Testis (tissue), 5 donors: ENCODE measurements at places on chromosomes 13 and 19.

GRCh38 chr13:34944751-34945150 is 2.7 kb downstream of the NBEA start:
- no peak for DNase-seq
- no peak overlapping the region for H3K4me3 ChIP-seq
- no peaks in the 10 kb centered on the region for H3K36me3 ChIP-seq
- peaks cover 6% of the 10 kb centered on the region for H3K4me1 ChIP-seq
- no peak overlapping the region for H3K27ac ChIP-seq

- H3K36me3 ChIP-seq = no peaks in the 10 kb centered on the region
- H3K27ac ChIP-seq = no peak overlapping the region
- no peak overlapping the region for H3K4me3 ChIP-seq
- H3K4me1 ChIP-seq = no peaks in the 10 kb centered on the region
Measured at GRCh38 chr13:25901460-25902376, 150.1 kb downstream of the SHISA2 start.

GRCh38 chr19:51030631-51031030 is 4.2 kb downstream of the KLK12 start:
- no peaks in the 10 kb centered on the region for H3K36me3 ChIP-seq
- H3K27ac ChIP-seq = no peak overlapping the region
- H3K27me3 ChIP-seq = no peaks in the 10 kb centered on the region
- no peak for DNase-seq
- H3K4me1 ChIP-seq = peaks cover 22% of the 10 kb centered on the region
- H3K4me3 ChIP-seq = no peak overlapping the region

DNA sequence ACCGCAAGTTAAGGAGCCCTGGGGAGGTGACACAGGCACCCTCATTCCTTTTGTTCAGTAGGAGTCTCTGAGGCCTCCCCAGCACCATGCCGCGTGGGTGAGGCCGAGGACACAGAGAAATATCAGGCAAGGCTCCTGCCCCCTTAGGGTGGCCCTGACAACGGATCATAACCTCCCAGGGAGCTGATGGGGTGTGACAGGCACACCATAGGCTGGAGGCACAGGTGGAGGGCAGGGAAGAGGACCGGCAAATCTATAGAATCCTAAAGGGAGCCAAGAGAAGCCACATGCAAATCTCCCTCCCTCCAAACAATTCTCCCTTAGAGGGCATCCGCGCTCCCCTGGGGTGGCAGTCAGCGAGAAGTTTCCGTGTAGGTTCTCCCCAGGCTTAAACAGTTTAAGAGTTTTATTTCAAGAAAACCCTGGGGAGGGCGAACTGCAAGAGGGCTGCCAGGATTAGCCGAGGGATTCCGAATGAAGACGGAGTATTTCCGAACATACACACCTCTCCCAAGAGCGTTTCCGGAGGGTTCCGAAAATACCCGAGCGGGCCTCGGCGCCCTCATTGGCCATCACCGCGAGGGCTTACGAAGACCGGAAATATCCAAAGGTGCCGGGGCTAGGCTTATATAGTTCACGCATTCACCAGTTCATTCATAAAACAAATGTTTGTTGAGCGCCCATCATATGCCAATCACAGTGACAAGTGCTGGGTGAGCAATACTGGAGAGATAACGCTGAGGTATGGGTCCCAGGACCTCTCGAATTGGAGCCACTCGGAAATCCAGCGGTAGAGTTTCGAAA is 610 bp upstream of the RPL28 start:
- peaks cover 37% of the 10 kb centered on the region for H3K4me1 ChIP-seq
- H3K4me3 ChIP-seq = peak overlapping the region; percentile 92
- H3K36me3 ChIP-seq = no peaks in the 10 kb centered on the region
- no peaks in the 10 kb centered on the region for H3K27me3 ChIP-seq
- DNase-seq = peak; percentile 98

GRCh38 chr19:5801796-5802619 is 2.9 kb upstream of the NRTN start:
- H3K4me3 ChIP-seq = no peak overlapping the region
- no peaks in the 10 kb centered on the region for H3K27me3 ChIP-seq
- peaks cover 47% of the 10 kb centered on the region for H3K4me1 ChIP-seq
- H3K36me3 ChIP-seq = no peaks in the 10 kb centered on the region

DNA sequence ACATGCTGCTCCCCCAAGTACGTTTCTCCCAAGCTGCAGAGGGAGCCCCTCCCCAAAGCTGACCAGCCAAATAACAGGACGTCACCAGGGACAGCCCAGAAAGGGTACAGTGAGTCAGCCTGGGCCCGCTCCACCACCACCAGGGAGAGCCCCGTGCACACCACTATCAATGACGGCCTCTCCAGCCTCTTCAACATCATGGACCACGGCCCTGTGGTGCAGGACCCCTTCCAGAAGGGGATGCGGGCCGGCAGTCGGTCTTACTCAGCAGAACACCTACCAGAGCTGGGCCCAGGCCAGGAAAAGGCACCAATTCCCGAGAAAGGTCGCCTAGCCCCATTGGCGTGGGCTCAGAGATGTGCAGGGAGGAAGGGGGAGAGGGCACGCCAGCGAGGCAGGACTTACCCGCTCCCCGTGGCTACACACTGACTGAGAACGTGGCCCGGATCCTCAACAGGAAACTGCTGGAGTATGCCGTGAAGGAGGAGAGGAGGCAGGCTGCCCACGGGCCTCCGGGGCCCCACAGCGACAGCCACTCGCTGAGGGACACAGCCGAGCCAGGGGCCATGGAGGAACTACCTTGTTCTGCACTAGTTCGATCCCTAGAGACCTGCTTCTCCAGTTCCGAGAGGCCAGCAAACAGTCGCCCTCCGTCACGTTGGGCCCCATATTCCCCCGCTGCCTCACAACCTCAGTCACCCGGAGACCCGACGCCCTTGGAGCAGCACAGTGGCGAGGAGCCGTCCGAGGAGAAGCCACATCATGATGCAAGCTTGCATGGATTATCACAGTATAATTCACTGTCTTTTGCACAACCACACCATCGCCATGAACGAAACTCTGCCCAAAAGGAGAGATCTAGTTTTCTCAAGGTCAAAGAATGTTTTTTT is 815.9 kb upstream of the KLHL1 start:
- H3K27ac ChIP-seq = no peak overlapping the region
- no peaks in the 10 kb centered on the region for H3K27me3 ChIP-seq
- DNase-seq = peak; percentile 16
- H3K4me1 ChIP-seq = no peaks in the 10 kb centered on the region

DNA sequence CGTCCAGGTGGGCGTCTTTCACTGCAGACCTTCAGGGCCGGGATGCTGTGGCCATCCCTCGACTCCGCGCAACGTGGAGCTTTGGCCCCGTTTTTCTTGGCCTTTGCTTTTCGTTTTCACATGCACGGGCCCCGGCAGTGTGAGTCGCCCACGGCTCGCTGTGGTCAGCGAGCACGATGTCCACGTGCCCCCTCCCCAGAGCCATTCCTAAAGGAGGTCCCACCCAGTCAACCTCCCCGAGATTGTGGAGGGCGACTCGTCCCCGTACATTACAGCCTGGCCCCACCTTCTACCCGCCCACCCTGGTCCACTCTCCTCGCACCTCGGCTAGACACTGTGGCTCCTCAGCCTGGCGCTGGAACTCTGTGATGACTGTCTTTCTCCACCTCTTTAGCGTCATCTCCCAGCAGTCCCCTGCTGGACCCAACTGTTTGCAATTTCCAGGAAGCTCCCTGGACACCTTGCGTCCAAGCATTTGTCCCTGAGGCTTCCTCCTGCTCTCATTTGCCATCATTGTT is 405 bp downstream of the ZNF446 start:
- H3K27ac ChIP-seq = peak overlapping the region; percentile 73
- no peaks in the 10 kb centered on the region for H3K36me3 ChIP-seq
- H3K4me1 ChIP-seq = peaks cover 16% of the 10 kb centered on the region
- H3K27me3 ChIP-seq = no peaks in the 10 kb centered on the region
- H3K4me3 ChIP-seq = peak overlapping the region; percentile 66

GRCh38 chr19:35347171-35347929 is at the start of gene FFAR1:
Gene FFAR1, plus strand, starts transcription at chr19:35347902. Its CDS starts 3,650 bp downstream, at chr19:35351552.
- DNase-seq = no peak
- no peak within 1 kb of the TSS for H3K4me3 ChIP-seq
- no peaks in the 10 kb centered on the region for H3K36me3 ChIP-seq
- peaks cover 5% of the 10 kb centered on the region for H3K4me1 ChIP-seq
- no peak within 1 kb of the TSS for H3K27ac ChIP-seq
- no peaks in the 10 kb centered on the region for H3K27me3 ChIP-seq

DNA sequence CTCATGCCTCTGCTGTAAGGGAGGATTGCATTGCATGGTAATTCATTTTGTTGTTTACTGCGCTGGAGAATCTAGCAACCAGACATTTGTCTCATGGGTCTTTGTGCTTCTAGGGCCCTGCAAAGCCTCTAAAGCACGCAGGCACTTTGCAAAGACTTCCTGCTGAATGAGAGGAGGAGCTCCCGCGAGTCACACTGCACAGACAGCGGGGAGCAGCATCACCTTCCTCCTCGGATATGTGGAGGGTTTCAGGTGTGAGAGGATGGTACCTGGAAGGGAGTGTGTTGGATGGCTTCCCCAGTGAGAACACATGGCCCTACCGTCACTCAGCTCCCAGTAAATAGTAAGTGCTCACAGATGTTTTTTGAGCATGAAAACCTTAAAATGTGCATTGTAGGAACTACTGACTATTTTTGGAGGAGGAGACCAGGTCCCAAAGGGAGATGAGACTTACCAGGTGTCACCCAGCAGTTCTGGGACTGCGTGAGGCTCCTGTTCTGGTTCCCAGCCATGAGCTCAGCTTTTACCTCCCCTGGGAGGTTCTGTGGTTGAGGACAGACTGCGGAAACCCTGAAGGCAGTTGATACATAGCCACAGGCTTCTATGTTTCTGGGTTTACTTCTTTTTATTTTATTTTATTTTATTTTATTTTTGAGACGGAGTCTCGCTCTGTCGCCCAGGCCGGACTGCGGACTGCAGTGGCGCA is 278.0 kb downstream of the FGF9 start:
- no peaks in the 10 kb centered on the region for H3K27me3 ChIP-seq
- H3K4me3 ChIP-seq = no peak overlapping the region
- no peaks in the 10 kb centered on the region for H3K4me1 ChIP-seq

DNA sequence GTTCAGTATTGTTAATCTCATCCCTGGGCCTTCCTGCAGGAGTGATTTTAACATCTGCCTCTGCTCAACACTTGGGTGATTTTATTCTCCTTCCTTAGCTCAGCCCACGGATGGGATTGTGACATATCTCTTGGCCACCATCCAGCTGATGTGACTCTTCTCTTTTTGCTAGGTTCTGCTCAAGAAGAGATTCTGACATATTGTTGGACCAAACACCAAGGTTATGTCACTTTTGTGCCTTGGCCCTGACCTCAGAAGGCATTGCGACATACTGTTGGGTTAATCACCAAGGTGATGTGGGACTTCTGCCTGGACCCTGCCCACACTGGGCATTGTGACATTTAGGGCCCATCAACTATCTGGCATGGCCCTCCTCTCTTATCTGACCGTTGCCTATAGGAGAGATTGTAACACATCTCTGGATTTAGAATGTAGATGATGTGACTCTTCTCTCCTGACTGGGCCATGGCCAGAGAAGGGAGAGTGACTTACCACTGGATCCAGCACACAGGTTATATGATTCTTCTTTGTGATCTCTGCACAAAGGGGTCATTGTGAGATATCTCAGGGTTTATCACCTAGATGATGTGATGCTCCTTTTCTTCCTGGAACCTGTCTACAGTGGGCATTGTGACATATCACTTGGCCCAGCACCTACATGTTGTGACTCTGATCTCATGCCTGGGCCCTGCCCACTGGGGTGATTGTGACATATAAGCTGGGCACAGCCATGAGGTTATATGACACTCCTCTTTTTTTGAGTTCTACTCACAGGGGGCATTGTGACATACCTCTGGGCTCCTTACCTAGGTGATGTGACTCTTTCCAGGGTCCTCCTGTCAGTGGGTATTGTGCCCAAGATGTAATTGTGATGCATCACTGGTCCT is 88.8 kb downstream of the ZNF429 start:
- H3K36me3 ChIP-seq = no peaks in the 10 kb centered on the region
- no peak overlapping the region for H3K27ac ChIP-seq
- H3K4me1 ChIP-seq = no peaks in the 10 kb centered on the region
- no peak for DNase-seq
- no peak overlapping the region for H3K4me3 ChIP-seq
- H3K27me3 ChIP-seq = no peaks in the 10 kb centered on the region

DNA sequence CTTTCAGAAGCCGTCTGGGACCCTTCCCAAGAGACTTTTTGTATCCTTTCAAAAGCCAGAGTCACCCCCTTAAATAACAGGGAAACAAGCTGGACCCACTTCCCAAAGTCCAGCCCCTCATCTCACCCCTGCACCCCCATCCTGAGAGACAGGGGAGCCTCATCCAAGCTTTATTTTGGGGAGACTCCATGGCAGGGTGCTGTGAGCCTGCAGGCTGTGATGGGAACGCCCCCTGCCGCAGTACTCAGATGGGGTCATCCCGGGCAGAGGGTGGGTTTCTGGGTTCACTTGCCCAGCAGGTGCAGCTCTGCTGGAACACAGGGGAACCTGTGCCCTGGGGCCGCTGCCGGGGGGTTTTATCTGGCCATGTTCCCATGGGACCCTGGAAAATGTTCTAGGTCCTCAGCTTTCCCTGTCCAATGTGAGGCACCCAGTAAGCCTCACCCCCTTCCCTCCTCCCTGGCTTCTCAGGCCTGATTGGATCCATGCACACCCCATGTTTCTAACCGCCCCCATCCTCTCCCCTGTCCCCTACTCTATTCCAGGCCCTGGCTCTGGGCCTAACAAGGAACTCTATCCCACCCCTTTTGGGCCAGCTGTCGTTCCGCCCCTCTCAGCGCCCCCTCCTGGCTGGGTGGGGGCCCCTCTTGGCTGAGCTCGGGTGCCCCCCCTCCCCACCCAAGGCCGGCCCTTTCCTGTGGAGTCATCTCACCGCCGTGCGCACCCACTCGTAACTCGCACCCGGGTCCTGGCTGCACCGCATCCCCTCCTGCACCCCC is 1.0 kb downstream of the HIF3A start:
- H3K27ac ChIP-seq = peak overlapping the region; percentile 89
- no peaks in the 10 kb centered on the region for H3K36me3 ChIP-seq
- H3K4me1 ChIP-seq = peaks cover 37% of the 10 kb centered on the region
- no peaks in the 10 kb centered on the region for H3K27me3 ChIP-seq
- DNase-seq = peak; percentile 79
- peak overlapping the region; percentile 56 for H3K4me3 ChIP-seq

DNA sequence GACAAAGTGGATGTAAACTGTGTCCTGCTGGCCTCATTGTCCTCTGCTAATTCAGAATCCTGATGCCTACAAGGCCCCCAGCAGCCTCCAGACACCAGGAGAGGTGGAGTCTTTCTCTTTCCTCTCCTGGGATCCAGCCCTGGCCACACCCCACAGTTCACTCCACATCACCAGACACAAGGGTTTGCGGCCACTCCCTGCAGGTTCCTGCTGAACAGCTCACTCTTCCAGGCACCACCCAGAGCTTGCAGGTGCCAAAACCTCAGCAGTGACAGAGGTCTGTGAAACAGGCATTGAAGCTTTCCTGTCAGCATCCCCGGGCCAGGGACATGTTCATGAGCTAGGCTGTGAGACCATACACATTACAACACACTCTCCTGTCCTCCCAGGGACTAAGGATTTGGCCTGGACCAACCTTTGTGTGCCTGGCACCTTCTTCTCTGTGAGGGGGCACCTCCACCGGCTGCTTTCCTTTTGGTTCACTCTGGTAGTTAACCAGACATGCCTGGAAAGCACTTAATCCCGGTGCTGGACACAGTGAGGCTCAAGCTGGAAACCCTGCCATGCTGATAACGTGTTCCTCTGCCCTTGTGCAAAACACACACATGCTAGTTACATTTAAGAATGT is 11.1 kb upstream of the ATP12A start:
- no peak for DNase-seq
- H3K4me1 ChIP-seq = no peaks in the 10 kb centered on the region
- H3K27ac ChIP-seq = no peak overlapping the region
- H3K27me3 ChIP-seq = no peaks in the 10 kb centered on the region
